Spleen (tissue), 13 donors: ENCODE measurements at places on chromosomes 1 and 21. TPM values are rescaled to one million over a fixed set of nuclear protein-coding genes. Genes with fewer than 3 reads are reported as not detected.

The LCE1E gene
- not detected for total RNA-seq

The LORICRIN gene
- not detected for total RNA-seq

The MIS18A gene
- total RNA-seq = 6.3 TPM

The DNALI1 gene
- total RNA-seq = 1.8 TPM

The TCHHL1 gene
- total RNA-seq = not detected

DNA sequence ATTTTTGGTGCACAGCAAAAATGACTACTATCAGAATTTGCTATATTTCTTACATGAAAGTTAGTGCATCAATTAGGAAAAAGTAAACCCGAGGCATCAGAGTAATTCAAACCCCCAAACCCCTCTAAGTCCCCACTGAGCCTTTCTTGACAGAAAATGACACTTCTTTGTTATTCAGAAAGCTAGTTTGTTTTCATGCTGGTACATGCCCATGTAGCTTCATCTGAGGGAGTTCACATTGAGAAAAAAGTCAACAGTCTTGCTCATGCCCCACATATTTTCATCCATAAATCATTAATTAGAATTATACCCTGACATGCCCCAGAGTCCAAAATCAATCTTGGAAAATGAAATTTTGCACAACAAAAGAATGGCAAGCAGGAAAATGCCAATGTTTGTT lies 39.9 kb upstream of the PDC start:
- DNase-seq = no peak

GRCh38 chr1:169327875-169328274 lies 39.7 kb downstream of the NME7 start:
- DNase-seq = no peak

- DNase-seq = no peak
Measured at GRCh38 chr1:13788795-13789194, 88.8 kb downstream of the PRDM2 start.

- no peak for DNase-seq
Measured at GRCh38 chr1:219121679-219122078, 52.0 kb upstream of the LYPLAL1 start.

DNA sequence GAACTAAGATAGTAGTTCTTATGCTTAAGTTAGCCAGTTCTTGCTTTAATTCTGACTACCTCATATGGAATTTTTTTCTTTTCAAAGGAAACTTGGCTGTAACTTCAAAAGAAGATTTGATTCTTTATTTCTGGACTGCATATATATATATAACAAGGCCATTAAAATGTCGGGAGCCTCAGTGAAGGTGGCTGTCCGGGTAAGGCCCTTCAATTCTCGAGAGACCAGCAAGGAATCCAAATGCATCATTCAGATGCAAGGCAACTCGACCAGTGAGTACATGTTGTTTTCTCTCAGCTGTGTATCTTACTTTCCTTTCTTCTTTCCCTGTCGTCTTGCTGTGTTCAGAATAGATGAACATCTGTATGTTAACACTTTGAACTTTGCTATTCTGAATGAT lies 21.8 kb downstream of the KIF1B start:
- DNase-seq = no peak

DNA sequence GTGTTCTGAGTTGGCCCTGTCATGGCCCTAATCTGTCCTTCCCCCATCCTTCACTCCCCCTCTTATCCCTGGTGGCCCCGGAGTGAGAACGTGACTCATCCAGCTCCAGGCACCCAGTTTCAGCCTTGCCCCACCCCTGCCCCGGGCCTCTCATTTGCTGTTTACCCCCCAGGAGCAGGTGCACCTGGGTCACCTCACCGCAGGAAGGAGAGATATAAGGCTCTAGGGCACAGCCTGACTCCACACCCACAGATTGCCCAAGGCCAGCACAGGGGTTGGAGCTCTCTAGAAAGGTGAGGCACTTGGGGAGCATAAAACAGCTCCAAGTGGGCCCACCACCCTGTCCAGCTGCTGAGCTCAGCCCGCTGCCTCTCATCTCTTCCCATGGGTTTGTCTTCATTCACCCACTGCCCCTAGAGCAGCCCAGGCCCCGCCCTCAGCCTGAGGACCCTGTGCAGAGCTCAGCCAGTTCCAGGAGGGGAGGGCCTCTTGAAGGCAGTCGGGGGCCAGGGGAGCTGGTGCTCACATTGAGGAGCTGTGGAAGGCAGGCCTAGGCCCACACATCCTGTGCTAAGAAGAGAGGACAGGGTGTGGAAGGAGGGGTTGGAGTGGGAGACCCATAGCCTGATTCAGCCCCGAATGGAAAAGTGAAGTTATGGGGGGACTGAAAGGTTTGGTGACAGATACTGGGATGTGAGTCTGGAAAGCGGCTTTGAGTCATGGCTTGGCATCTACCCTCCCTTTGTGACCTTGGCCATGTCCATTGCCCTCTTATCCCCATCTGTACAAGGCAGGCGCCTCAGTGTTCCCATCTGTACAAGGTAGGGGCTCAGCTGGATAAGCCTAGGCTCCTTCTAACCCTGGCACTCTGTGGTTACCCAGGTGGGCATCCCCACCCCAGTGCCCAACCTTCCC lies 16.1 kb upstream of the GPR37L1 start:
- DNase-seq = no peak

- DNase-seq = peak; percentile 80
Measured at GRCh38 chr1:6578624-6579373, 995 bp upstream of the ZBTB48 start.
